ENCODE measurements at places on chromosomes 12 and 14.

- no peak for DNase-seq
Measured at GRCh38 chr12:94811611-94812010, 161.3 kb upstream of the TMCC3 start.

GRCh38 chr14:99684410-99684934, 374 bp downstream of the CYP46A1 start:
- DNase-seq, result peak; percentile 16

DNA sequence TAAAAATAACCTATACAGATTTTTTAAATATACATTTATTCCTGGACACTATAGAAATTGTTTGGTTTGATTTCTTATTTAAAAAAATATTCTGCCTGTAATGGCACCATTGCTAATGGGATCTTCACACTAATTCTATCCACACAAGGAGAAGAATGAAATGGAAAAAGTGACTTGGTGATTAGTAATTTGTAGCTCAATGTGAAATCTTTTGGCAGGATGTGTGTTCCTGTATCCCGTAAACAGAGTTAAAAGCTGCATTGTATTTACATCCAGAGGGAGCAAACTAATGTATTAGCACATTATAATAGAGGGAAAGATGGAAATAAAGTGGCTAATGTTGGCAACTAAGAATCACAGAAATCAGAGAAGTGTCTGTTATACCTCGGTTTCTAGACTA, 1455.3 kb upstream of the FLRT2 start:
- no peak for DNase-seq

GRCh38 chr14:65840786-65841185, 428.3 kb downstream of the FUT8 start:
- DNase-seq, result peak; percentile 25

GRCh38 chr12:80187660-80188090, 88.3 kb downstream of the OTOGL start:
- peak; percentile 81 for DNase-seq

DNA sequence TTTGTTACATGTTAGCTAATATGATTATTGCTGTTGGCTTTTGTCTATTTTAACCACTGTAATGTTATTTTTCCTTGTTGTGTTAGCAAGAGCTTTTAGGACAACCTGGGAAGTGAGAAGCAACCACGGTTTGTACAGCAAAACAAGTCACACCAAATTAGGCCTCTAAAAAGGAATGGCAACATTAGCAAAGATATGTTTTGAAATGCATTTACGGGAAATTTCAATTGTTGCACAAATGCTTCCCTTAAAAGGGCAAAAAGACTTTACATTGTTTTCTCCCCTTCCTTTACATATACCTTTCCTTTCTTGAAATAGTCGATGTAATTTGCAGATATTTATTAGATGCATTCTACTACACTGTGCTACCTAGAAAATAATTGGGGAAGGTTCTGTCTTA, 4.1 kb upstream of the LTA4H start:
- no peak for DNase-seq

DNA sequence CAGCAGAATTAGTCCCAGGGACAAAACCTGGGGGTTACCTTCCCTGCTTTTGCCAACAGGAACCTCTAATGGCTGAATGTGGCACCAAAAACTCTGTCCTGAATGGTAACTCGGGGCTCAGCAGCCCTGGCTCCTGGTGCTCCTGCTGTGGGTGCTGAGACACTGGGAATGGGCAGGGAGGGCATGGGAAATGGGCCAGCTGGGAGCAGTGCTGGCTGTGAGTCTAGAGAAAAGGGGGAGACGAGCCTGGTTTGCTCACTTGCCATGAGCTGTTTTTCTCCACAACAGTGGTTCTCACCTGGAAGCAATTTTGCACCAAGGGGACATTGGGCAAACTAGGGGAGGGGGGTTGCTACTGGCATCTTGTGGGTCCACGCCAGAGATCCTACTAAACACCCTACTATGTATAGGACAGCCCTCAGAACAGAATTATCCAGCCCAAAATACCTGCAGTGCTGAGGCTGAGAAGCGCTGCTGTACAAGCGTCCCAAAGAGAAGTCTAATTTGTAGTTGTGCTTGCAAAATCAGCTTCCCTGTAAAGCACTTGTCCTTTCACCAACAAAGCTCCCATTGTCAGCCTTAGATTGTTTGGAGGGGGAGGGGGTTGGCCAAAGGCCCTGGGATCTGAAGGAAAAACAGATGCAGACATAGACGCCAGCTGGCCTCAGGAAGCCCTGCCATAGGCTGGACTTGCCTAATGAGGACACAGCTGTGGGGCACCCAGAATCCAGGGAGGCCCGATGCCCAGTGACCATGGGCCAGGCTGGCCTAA, 3.6 kb downstream of the LRRC74A start:
- DNase-seq, result no peak

DNA sequence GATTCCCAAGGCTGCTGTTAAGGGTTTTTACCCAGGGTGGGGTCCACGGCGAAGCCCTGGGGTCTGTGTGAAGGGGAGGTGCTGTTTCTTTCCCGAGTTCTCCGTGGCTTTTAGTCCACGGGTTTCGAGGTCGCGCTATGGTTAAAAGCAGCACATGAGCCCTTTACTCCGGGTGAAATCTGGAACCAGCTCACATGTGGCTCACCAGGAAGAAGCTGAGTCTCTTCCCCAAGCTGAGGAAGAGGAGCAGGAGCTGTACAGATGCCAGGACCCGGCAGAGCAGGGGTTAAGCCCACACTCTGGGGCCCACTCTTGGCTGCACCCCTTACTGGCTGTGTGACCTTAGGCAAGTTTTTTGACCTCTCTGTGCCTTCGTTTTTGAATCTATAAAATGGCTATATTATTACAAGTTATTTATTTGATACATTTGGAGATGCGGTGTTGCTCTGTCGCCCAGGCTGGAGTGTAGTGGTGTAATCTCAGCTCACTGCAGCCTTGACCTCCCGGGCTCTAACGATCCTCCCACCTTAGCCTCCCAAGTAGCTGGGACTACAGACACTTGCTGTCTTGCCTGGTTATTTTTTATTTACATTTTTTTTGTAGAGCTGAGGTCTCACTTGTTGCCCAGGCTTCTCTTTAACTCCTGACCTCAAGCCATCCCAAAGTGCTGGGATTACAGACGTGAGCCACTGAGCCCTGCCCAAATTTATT, 266.3 kb downstream of the AACS start:
- no peak for DNase-seq

DNA sequence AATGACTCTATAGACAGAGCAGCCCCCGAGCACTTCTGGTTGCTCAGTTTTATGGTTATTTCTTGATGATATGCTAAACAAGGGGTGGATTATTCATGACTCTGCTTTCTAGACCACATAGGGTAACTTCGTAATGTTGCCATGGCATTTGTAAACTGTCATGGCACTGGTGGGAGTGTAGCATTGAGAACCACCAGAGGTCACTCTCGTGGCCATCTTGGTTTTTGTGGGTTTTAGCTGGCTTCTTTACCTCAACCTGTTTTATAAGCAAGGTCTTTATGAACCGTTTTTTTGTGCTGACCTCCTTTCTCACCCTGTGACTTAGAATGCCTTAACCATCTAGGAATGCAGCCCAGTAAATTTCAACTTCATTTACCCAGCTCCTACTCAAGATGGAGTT, 1036.2 kb upstream of the FLRT2 start:
- no peak for DNase-seq

DNA sequence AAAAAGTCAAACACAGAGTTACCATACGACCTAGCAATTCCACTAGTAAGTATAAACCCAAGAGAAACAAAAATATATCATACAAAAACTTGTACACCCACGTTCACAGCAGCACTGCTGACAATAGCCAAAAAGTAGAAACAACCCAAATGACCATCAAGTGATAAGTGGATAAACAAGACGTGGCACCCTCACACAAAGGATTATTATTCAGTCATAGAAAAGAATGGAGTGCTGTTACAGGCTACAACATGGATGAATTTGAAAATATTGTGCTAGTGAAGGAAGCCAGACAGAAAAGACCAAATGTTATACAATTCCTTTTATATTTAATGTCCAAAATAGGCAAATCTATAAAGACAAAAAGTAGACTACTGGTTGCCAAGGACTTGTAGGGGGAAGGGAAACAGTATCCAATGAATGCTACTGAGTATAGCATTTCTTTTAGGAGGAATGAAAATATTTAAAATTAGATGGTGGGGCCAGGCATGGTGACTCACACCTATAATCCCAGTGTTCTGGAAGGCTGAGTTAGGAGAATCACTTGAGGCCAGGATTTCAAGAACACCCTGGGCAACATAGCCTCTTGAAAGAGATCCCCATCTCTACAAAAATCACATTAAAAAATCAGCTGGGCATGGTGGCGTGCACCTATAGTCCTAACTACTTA, 41.9 kb downstream of the SPTLC2 start:
- DNase-seq, result peak; percentile 75

- DNase-seq, result no peak
Measured at GRCh38 chr12:77916276-77916675, 85.6 kb downstream of the NAV3 start.

GRCh38 chr12:93850481-93851256, 173.5 kb downstream of the CRADD start:
- DNase-seq, result no peak

GRCh38 chr14:102875652-102876051, 46.8 kb upstream of the AMN start:
- peak; percentile 11 for DNase-seq

DNA sequence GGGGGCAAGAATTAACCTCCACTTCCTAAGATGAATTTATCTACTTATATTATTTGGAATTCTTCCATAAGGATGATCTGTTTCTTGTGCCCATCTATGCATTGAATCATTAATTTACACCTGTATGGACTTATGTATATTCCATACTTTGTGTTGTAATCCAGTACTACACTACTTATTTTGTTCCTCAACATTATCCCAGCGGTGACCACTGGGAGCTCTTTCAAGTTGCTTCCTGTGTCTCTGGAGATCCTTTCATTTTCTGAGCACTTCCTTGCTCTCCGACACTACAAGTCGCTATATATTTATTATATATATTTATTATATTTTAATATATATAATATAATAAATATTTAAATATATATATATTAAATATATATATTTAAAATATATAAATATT, 54.9 kb upstream of the SCN8A start:
- peak; percentile 10 for DNase-seq

DNA sequence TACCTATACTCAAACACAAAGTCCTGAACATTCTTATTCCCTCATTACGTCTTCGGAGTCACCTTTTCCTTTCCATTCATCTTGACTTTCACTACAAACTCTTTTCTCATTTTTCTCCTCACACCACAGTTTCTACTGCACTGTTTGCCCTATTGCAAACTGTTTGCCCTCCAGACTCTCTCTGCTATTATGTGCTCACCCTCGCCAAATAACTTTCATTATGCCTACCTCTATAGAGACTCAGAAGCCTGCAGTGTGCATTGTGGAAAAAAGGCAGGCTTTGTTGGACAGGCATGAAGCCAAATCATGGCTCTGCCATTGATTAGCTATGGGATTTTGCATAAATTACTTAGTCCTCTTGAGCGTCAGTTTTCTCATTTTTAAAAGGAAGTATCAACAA, 246.6 kb upstream of the CCDC196 start:
- no peak for DNase-seq

- no peak for DNase-seq
Measured at GRCh38 chr12:45223868-45224267, 8.0 kb downstream of the ANO6 start.

- DNase-seq, result peak; percentile 40
Measured at GRCh38 chr12:60078026-60078425, 482.2 kb downstream of the SLC16A7 start.

DNA sequence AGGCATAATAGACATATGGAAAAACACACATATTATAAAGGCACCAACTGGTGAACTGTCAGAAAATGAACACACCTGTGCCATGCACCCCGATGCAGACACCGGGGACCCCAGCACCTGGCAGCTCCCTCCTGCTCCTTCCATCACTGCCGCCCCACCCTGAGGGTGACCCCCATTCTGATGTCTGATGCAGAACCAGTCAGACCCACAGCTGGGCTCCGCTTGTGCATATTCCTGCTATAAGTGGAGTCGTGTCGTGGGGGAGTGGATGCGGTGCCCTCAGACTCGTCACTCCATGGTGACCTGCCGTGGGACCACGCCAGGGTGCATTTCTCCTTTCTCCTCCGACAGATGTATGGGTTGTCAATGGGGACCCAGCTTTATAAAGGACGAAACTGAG, 45.7 kb upstream of the MEG3 start:
- DNase-seq, result no peak

DNA sequence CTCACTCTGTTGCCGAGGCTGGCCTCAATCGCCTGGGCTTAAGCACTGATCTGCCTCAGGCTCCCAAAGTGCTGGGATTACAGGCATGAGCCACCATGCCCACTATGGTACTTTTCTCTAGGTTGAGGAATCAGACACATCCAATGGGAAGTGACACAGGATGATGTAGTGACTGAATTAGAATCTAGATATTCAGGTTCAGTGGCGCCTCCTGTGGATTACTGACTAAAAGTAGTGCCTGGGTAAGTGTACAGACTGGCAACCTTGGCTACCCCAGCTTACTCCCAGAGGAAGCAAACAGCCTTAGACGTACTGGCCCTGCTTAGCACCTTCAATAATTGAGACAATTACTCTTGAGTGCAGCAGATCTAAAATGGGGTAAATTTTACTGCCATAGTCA, 22.8 kb downstream of the GALNT8 start:
- DNase-seq, result no peak

- peak; percentile 15 for DNase-seq
Measured at GRCh38 chr12:18643681-18644080, 94.1 kb downstream of the PLCZ1 start.

DNA sequence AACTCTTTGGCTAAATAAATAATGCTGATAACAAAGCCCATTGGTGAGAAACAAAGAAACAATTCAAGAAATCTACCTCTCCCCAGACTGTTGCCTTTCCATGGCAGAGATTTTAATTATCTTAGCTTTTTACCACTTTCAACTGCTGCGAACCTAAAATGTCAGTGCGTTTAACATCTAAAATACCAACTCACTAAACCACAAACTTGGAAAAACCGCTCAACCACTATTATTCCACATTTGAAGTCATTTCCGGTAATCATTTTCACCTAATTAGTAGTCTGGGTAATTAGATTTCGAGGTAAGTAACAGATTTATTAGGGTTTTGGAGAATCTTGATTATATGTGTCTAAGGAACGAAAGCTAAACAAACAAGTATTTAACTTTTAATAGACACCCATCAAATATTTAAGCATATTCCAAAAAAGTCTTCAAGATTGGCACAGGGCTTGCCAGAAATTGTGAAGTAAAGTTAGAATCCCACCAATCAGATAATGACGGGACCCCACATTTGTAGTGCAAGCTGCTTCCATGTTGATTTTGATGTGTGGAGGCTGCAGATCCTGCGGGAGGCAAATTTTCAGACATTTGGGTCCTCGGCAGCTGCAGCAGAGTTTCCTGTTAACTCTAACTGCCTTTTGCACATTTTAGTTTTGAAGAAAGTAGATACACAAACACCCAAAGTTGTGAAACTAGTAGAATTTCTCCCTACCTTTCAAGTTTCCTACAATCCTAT, 4.1 kb downstream of the OTX2 start:
- no peak for DNase-seq

GRCh38 chr12:88243982-88244381, 101.9 kb downstream of the TMTC3 start:
- DNase-seq, result peak; percentile 75

GRCh38 chr12:121505513-121505912, 75.3 kb downstream of the KDM2B start:
- peak; percentile 59 for DNase-seq

Data from EH (cell line).